Activated naive CD8-positive, alpha-beta T cell treated with anti-CD3 and anti-CD28 coated beads, Interleukin-2, amount 50 U/mL, for 24 hours (primary cell): ENCODE measurements at places on chromosomes 1 and 21.

DNA sequence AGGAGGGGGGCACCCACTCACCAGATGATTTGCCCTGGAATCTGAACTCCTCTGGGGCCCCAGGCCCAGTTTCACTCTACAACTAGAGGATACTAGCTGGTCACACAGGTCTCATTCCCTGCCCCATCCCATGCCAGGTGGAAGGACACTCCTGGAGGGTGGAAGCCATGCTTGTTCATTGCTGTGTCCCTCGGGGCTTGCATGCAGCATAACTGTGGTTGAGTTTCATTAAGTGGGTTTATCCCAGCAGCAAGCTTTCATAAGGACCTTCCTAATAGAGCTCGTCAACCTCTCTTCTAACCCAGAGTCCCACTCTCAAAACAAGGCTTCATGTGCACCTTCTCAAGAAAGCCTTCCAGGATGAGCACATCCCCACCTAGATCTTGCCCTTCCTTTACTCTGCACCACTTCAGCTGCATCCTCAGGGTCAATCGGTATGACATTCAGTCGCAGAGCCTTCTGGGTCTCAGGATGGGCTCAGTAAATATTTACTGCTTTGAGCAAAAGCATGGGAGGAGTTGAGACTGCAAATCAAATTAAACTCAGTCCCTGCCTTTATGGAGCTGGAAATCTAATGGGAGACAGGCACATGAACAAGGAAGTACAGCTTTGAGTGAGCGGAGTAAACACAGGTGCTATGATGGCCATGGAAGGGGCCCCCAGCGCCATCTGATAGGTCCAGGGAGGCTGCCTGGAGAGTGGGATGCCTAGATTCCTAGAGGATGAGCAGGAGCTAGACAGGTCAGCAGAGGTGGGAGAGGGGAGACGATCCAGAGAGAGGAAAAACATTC is 32.3 kb downstream of the LAMB3 start:
- no peak for DNase-seq

DNA sequence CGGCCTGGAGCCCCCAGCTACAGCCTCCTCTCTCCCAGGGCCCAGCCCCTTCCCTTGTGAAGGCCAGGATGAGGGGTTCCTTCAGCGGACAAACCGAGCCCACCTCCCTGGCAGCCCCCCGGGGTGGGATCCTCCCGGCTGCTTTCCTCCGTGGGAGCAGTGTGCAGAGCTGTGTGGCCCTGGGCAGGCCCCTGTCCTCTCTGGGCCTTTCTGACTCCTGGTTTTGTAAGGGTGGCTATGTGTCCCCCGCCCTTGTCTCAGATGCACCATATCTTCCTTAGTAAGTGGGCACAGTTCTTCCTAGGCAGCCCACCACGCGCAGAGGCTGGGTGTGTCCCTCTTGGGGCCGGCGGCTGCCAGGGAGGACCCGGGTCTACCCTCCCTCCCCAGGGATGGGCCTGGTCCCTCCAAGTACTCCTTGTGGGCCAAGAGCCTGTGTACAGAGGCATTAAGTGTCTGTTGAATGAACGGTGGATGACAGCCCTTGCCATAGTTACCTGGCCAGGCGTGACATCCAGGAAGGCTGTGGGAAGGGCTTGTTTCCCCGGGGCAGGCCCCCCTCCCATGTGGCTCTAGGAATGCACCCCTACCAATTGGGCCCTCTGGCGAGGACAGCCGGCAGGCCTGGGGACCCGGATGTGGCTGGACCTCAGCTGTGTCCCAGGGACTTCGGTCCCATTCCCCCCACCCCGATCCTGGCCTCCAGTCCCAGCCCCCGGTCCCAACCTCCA is 3.8 kb downstream of the SMIM1 start:
- DNase-seq = no peak

DNA sequence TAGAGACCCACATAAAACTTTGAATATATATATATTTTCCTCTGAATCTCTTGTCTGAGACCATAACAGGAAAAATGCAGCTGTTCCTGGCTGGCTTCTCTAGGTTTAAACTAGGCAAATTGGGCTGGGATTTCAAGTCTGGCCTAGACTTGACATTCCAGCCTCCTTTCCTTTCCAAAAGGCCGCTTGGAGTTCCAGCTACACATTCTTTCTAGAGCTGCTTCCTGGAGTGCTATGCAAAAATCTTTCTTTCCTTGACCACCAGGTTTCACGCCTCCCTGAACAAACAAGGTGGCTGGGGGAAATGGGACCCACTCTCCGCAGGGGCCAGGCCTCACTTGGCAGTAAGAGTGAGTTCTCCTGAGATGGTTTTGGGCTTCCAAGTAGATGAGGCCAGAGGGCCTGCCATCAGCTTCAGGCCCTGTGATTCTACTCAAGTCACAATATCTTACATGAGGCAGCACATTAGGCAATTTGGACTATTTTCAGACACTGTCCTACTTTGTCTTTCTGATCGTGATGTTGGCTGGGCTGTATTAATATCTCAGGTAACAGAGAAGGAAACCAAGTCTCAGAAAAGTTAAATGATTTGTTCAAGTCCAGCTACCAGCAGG is 102.4 kb downstream of the FAM78B start:
- no peak for DNase-seq

DNA sequence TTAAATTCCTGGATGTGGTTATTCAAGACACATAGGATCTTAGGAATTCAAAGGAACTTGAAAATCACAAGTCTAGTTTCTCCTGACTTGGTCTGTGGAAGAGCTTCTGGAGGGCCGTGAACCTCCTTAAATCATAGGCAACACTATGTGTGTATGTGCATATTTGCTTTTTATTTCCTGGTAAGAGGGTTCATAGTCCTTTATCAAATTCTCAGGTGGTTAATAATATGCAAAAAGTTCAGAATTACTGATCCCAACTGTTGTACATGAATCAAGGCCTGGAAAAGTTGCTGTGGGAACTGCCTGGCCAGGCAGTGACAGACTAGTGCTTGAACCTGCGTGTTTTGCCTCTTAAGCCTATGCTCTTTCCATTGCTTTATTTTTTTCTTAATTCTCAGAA is 12.9 kb downstream of the MTR start:
- DNase-seq = no peak

GRCh38 chr1:152003846-152004442 is 10.3 kb upstream of the S100A10 start:
- DNase-seq = no peak

DNA sequence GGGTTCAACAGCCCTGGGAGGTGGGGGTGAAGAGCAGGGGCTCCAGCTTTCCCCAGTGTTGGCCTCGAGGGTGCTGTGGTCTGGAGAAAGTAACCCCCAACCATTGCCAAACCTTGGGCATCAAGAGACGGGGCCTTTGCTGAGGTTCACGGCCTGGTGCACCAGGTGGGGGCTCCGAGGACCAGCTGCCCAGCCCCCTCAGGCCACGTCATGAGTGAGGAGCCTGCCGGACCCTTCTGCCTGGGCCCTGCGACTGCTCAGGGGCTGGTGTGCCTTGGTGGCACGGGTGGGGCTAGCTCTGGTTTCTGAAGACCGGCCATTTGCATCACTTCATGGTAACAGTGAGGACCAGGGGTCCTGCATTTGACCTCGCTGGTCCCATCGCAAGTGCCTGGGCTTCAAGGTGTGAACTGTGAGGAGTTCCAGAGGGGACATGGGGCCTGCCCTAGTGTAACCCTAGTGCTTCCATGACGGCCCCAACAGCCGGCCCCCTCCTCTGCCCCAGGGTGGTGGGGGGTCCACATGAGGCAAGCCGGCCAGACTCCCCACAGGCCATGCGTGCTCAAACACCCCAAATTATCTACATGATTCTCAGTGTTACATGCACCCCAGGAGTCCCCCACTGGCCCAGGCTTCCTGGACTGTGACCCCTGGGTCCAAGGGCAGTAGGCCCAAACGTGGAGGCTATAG is 13.5 kb downstream of the MORN1 start:
- DNase-seq = no peak

DNA sequence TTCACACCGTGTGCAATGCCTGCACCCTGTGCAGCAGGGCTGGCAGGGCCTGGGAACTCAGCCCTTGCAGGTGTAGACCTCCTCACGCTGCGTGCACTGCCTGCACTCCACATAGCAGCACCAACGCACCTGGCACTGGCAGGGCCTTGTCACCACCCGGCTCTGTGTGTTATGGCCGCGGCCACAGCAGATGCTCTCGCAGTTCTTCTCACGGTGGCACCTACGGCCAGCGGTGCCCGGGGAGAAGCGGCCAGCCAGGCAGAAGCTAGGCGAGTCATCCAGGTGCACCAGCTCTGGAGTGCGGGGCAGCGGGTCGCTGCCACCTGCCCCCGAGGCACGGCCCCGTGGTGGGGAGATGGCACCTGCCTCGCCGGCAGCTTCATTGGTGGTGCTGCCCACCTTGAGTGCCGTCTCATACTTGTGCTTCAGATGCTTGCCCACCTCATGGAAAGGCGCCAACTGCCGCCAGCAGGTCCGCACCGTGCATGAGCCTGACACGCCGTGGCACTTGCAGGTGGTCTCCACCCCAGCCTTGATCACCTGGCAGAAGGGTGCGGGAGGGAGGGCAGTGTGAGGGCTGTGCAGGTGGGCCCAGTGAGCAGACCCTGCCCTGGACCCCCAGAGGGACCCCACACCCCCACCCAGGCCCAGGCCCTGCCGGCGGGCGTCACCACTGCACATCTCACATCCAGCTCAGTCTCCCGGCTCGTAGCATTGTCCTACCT is 26.1 kb downstream of the WNT9A start:
- no peak for DNase-seq
